ENCODE measurements at places on chromosomes 16 and 17. TPM values are rescaled to one million over a fixed set of nuclear protein-coding genes. Genes with fewer than 3 reads are reported as not detected.
A peak's percentile ranks its signal among the peaks of the same experiment; 100 is the strongest.

CALCOCO2 gene
- total RNA-seq: 19.4 TPM

GRCh38 chr16:88812513-88813268, 963 bp upstream of the APRT start:
- DNase-seq: no peak

GRCh38 chr17:51699303-51699702, 439.0 kb downstream of the UTP18 start:
- no peak for DNase-seq

GRCh38 chr16:70728150-70728549, 42.3 kb upstream of the MTSS2 start:
- no peak for DNase-seq

AIPL1 gene
- 0.28 TPM for total RNA-seq

MBTPS1 gene
- total RNA-seq: 34.4 TPM

GRCh38 chr16:87015021-87015420, 302.2 kb downstream of the C16orf95 start:
- DNase-seq: no peak

DNA sequence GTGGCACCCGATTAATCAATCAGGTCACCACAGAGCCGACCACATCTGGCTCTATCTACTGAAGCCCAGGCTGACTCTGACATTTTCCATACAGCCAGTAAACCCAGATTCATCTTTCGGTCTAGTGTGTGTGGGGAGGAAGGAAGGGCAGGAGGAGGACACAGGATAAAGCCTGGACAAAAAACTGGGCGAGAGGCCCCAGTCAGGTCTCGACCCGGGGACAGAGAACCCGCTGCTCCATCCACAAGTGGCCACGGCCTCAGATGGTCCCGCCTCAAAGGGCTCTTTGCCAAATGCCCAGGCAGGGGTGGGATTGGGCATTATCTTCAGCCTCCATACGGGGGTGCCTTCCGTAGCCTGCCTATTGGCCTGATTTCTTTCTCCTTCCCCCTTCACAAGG, 7.8 kb downstream of the ABR start:
- no peak for DNase-seq

DNA sequence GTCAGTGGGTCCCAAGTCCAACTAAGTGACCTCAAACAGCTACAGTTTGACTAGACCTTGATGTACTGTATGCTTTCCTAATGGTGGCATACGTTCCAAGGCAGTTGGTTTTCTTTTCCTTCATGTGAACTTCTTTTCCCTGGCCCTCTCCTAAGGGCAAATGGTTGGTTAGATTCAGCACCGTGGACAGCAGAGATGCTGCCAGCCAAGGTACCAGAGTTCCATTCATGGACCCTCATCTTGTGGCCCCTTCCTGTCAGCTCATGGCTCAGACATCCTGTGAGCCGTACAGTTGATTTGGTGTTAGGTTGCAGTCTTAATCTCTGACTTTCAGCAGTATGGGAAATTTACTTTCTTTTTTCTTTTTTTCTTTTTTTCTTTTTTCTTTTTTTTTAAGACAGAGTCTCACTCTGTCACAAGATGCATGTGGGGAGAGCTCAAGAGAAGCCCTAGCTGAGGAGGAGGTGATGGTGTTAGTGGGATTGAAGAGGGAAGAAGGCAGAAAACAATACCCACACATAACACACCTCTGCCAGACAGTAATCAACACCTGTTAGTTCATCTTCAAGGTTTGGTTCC, 122.4 kb downstream of the USP31 start:
- peak; percentile 49 for DNase-seq

DNA sequence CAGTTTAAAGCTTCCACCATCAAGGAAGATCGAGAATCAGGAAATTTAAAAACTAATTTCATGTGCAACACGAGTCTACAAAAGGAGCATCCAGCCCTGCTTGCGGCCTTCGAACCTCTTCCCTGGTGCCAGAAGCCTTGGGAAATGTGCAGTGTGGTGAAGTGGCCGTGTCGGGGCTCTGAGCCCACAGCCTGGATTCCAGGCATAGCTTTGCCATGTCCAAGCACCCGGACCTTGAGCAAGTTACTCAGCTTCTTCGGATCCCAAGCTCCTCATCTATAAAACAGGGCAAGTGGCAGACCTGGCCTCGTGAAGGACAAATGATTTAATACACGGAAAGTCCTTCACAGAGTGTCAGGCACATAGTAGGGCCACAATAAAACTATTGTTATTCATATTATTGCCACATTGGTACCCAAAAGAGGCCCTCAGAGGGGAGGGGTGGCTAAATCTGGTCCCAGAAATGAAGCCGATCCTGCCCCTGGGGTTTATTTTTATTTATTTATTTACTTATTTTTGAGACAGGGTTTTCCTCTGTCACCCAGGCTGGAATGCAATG, 34.8 kb downstream of the COTL1 start:
- DNase-seq: no peak

DNA sequence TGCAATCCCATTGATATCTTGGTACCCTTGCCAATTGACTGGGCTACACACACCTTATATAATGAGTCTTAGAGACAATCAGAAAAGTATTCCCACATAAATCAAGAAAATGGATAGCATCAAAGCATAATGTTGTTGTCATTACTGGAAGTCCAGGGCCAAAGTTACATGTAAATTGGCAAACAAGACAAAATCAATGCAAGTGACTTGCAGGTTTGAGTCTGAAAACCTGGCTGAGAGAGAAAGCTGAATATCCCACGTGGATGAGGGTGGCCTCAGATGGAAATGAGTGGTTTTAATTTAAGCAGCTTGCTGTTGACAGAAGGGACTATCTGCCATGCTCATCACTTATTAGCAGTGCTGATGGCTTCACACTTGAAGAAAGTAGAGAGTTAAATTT, 324.0 kb upstream of the MON1B start:
- no peak for DNase-seq

MEFV gene
- not detected for total RNA-seq

DNA sequence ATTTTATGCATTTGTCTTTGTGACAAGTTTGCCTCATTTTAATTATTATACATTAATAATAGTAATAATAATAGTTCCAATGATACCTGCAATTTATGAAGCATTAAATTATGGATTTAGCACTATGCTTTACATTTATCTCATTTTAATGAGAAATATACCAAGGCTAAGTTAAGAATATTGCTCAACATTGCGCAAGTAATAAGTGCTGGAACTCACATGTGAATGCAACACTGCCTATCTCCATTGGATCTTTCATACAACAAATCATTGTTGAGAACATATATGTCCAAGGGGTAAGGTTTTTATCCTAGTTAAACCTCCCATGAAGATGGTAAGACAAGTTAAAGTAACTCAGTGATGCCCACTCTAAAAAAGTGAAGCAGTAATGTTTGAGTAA, 703.7 kb upstream of the SOX9 start:
- DNase-seq: no peak

GRCh38 chr16:8184854-8185253, 405.5 kb downstream of the TMEM114 start:
- no peak for DNase-seq

- no peak for DNase-seq
These were observed 29.3 kb downstream of the HIC1 start for GRCh38 chr17:2084036-2084765.

DNA sequence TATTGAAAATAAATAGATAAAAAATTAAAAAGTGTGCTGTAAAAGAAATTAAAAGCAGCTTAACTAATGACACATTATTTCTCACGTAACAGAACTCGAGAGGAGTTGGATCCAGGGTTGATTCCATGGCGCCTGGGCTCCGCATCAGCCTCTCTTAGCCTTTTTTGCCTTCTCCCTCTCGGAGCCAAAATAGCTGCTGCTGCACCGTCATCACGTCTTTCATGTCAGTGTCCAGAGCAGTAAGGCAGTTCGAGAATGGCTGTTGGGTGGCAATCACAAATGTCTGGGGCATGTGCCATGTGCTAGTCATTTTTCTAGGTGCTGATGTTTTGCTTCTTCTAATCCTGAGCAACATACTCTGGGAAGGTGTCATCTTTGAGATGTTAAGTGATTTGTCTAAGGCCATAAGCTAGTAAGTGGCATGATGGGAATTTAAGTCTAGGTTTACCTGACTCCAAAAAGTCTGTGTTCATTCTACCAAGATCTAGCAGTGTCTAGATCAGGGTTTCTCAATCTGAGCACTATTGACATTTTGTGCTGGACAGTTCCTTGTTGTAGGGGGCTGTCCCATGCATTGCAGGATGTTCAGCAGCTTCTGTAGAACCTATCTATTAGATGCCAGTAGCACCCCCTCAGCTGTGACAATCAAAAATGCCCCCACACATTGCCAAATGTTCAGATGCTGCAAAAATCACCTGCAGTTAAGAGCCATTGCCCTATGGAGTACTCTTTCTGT, 280.4 kb downstream of the HAPSTR1 start:
- no peak for DNase-seq

KRT16 gene
- total RNA-seq: not detected

DNA sequence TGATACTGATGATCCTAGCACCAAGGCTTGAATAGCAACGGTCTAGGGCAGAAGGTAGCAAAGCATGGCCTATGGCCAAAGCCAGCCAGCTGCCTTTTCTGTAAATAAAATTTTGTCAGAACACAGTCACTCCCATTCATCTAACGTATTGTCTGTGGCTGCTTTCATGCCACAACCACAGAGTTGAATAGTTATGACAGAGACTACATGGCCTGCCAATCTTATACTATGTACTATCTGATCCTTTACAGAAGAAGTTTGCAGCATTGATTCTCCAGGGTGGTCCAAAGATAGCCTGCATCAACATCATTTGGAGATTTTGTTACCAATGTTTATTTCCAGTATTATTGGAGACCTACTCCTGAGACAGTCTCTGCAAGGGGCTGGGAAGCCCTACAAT, 19.9 kb upstream of the MMD start:
- no peak for DNase-seq

DNA sequence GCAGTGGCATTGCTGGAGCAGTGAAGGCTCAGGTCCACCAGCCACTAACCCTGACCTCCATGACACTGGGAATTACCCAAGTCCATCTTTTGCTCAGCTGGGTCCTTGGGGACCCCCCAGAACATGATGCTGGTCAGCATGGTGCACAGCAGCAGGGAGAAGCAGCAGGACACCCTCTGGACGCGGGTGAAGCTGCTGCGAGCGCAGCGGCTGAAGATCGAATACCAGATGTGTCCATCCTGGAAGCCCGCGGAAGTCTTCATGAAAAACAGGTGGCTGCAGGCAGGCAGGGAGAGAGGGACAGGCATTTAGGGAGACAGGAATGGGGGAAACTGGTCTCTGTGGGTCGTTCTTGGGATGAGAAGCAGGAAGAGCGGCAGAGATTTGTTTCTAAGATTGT, 53.4 kb upstream of the GCSH start:
- DNase-seq: no peak

DNA sequence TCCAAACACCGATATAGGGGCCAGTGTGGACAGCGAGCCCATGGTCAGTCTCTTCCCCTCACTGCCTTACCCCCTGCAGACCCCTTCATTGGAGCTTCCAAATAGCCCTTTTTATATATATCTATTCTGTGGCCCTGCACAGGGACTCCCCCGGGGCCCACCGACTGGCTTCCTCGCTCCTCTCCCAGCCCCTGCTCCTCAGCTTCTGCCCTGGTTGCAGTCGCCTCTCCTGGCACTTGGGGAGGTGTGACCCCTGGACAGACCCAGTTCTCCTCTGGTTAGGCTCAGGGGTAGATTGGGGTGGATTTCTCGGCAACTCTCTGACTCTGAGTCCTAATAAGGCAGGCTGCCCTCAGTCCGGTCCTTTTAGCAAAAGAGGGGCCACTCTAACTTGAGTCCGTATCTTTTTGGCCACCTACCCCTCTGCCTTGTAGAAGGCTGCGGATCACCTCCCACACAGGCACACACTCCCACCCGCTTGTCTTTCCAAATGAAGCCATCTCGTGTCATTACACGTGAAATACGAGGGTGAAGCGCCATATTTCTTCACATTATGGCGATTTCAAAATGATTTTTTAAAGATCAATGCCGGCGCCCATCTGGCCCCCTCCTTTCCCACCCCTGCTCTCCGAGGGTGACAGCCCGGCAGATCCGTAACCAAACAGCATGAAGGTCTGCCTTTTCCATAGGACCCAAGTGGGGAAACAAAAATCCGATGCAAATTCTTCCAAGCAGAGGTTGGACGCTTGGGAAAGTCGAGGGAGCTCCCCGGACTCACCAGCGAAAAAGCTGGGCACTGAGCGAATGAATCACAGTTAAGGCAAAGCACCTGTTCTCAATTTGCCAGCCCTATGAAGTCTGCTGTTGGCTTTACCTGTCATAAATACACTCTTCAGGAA, 1.7 kb upstream of the HOXB9 start:
- no peak for DNase-seq

ITGAL gene
- total RNA-seq: 0.03 TPM

GRCh38 chr16:85838381-85838780, 38.9 kb downstream of the COX4I1 start:
- no peak for DNase-seq

MILR1 gene
- 1.5 TPM for total RNA-seq

EFNB3 gene
- 6.4 TPM for total RNA-seq

GRCh38 chr17:78469443-78469842, 91.0 kb downstream of the PGS1 start:
- DNase-seq: no peak

GRCh38 chr16:15966420-15966819, 17.0 kb downstream of the ABCC1 start:
- no peak for DNase-seq

NUPR1 gene
- total RNA-seq: not detected

GRCh38 chr16:24077966-24078365, 178.2 kb upstream of the CACNG3 start:
- DNase-seq: no peak

GRCh38 chr17:64599187-64599676, 62.9 kb downstream of the SMURF2 start:
- no peak for DNase-seq

PPM1E gene
- 4.6 TPM for total RNA-seq

GRCh38 chr17:50699410-50699809, 8.3 kb downstream of the ANKRD40 start:
- no peak for DNase-seq

GRCh38 chr16:4175849-4176248, 59.6 kb upstream of the ADCY9 start:
- DNase-seq: no peak

ANKRD40CL gene
- not detected for total RNA-seq

GFAP gene
- total RNA-seq: 0.10 TPM

- DNase-seq: no peak
These were observed 14.9 kb upstream of the MAPK3 start for GRCh38 chr16:30137897-30138296.

- DNase-seq: peak; percentile 50
These were observed 9.2 kb upstream of the TNFRSF13B start for GRCh38 chr17:16980813-16981731.

GRCh38 chr16:12317856-12318537, 341.5 kb downstream of the SNX29 start:
- DNase-seq: no peak

- DNase-seq: no peak
These were observed 23.7 kb downstream of the PPL start for GRCh38 chr16:4913130-4913773.

TEX19 gene
- 1.9 TPM for total RNA-seq
